Activated CD4-positive, alpha-beta T cell treated with anti-CD3 and anti-CD28 coated beads, Interleukin-2, amount 50 U/mL, for 48 hours (primary cell): ENCODE measurements at places on chromosomes 7 and 10.

DNA sequence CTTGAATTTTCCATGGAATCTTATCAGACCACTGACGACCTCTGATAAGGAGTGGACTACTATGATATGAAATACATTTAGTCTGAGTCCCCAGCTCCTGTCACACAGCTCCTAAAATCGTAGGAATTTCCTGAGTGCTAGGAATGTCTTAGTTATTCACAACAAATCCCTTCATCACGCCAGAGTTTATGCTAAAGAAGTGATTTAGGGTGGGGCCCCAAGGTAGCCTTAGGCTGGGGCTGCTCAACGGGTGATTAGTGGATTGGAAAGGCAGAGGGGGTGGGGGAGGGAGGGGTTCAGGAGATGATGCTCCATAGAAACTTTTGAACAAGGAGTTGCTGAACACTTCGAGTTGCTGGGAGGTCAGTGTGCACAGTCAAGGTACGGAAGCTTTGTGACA is 7.0 kb upstream of the TET1 start:
- no peak for DNase-seq

GRCh38 chr10:80464557-80465450 is 10.7 kb downstream of the TSPAN14 start:
- DNase-seq: no peak

GRCh38 chr10:71269301-71270288 is 49.5 kb upstream of the SLC29A3 start:
- no peak for DNase-seq

DNA sequence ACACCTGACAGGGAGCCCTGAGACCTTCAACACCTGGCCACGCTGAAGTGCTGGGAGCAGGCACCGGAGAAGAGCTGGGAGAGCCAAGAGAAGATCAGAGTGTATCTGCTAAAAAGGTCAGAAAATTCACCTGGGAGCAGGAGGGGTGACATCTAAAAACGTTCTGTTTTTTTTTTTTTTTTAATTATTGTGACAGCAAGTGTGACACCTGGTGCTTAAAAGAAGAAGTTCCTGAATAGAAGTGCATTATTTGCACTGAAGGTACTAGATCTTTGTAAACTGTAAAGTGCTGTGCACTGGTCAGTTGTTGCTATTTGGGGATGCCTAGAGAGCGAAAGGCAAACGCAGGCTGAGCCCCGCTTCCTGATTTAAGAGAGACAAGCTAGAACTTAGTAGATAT is 422.0 kb downstream of the PLXNA4 start:
- DNase-seq: no peak

DNA sequence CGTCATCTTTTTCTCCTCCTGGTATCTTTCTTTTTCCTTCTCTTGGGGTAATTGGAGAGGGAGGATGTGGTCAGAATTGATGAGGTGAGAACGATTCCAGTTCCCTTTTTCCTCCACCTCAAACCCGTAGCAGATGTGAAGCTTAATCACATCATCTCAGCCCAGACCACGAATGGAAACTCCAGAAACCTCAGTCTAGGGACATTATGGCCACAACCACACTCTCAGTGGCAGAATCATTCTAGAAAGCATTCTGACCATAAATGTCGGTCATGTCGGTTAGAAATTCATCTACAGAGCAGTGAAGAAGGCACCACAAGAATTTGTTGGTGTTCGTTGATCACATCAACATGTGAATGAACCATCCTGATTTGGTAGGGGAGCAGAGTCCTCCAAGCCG is 78.7 kb downstream of the GATA3 start:
- DNase-seq: peak; percentile 70
